ENCODE measurements at places on chromosomes 4 and X.
A peak's percentile ranks its signal among the peaks of the same experiment; 100 is the strongest.

DNA sequence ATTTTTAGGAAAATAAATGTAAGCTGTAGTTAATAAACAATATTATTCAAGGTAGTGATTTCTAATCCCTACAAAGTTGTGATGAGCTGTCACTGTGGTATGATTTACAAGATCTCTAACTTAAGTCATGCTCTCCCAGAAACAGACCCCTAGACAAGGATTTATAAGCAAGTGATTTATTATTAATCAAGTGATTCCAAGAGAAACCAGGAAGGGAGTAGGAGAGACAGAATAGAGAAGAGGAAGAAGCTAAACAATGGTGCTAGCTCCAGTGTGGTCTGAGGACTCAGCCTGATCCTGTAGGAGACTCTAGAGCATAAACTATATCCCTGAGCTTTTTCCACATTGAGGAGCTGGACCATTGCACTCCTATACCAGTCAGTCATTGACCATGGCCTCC is 73.1 kb downstream of the SYTL5 start:
- no peak for DNase-seq

- peak; percentile 19 for DNase-seq
These were observed 46.5 kb downstream of the RAI2 start for GRCh38 chrX:17814557-17814956.

- DNase-seq, result no peak
These were observed 50.6 kb downstream of the NHS start for GRCh38 chrX:17425551-17425950.

- no peak for DNase-seq
These were observed 61.7 kb upstream of the S100G start for GRCh38 chrX:16588266-16588665.

DNA sequence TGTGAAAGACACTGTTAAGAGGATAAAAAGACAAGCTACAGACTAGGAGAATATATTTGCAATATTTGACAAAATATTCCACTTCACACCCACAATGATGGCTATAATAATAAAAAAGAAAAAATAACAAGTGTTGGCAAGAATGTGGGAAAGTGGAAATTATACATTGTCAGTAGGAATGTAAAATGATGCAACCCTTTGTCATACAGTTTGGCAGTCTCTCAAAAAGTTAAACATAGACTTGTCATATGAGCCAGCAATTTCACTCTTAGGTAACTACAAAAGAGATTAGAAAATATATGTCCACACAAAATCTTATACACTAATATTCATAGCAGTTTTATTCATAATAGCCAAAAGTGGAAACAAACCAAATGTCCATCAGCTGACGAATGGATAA is 5.2 kb upstream of the RADX start:
- DNase-seq, result peak; percentile 44
